Type B pancreatic cell (in vitro differentiated cells): ENCODE measurements at places on chromosomes 4 and X.

DNA sequence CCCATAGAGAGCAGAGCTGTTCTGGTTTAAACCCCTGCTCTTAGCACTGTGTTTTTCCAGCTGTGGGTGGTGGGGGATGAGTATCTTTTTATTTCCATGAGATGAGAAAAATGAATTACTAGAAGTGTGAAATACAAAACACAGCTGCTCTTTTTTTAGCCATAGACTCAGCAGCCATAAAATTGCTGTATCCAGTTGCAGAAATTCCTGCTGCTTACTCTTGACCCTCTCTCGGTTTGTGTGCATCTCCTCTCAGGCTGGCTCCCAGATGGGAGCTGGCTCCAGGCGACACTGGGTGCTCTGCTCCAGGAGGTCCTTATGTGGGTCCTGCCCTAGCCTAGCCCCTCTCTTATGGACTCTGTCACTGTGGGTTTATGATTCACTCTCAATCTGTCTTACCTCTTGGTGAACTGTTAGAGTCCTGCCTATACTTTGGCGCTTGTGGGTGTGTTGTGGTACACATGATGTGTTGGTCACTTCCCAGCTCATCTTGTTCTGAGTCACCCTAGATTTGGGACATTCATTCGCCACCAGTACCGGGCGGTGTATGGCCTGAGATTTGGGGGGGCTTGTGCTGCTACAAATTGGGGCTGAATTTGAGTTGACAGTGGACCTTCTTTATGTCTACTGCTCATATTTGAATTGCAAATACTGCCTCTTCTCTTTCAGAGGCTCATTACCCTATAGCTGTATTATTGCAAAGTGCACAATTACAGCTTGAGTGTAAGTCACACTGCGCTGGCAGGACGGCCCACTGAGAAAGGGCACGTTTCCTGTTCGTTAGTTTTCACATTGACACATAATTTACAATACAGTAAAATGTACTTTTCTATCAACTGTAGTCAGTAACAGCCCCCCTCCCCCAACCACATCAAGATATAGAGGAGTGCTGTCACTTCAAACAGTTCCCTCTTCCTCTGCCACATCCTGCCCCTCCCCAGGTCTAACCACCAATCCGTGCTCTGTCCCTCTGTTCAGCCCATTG lies 46.9 kb upstream of the MSANTD1 start:
- H3K27me3 ChIP-seq: no peaks in the 10 kb centered on the region
- peak overlapping the region; percentile 48 for H3K27ac ChIP-seq
- H3K4me1 ChIP-seq: peaks cover 3% of the 10 kb centered on the region
- no peak for DNase-seq
- peaks cover 8% of the 10 kb centered on the region for H3K36me3 ChIP-seq
- H3K4me3 ChIP-seq: no peak overlapping the region

DNA sequence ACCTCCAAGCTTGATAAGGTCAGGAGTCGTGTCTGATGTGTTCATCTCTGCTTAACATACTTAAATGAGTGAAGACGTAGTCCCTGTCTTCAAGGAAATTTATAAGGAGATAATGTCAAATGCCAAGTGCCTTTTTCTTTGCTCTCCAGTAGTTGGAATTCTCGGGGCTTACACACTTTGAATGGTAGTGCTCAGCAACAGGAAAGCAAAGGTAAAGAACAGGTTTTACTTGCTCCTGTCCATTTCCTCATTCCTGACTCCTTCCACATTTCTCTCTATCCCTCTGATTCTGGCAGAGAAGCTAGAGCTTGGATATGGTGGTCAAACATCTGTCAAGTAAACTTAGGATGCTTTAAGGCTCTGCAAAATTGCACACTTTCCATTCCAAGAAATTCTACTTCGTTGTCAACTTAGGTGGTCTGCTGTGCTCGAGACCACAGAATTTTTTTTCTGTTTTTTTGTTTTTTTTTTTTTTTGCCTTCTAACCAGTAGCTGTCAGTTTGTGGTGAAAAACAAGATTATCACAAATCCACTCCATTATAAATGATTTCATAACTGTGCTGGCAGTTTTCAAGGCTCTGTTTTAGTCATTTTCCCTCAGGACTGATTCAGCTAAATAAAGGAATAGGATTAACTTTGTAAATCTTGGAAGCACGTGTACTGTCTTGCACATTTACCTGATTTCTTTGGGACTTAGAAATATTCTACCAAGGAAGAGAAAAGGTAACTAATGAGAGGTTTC lies 180.8 kb upstream of the ANXA3 start:
- H3K27me3 ChIP-seq: no peaks in the 10 kb centered on the region
- H3K4me1 ChIP-seq: peaks cover 39% of the 10 kb centered on the region
- peak overlapping the region; percentile 37 for H3K4me3 ChIP-seq

DNA sequence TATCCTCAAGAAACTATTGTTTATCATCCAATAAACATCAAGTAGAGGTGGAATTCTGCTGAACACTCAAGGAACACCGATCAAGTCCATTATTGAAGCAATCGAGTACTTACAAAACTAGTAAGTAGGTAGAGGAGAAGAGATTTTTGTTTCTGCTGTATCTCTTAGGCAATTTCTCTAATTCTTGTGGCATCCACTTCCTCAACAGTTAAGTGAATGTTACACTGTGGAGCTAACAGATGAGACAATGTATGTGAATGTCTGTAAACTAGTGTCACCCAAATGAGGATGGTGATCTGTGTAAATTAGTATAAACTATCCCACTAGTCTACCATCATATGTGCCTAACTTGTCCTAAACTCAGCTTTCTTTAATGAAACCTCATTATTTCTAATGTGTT lies 261.6 kb downstream of the ARHGAP24 start:
- no peaks in the 10 kb centered on the region for H3K27me3 ChIP-seq
- H3K4me1 ChIP-seq: peaks cover 4% of the 10 kb centered on the region
- H3K27ac ChIP-seq: no peak overlapping the region
- H3K36me3 ChIP-seq: no peaks in the 10 kb centered on the region
- H3K4me3 ChIP-seq: no peak overlapping the region

GRCh38 chr4:120857312-120857711 lies 65.2 kb downstream of the PRDM5 start:
- no peak for DNase-seq
- no peak overlapping the region for H3K27ac ChIP-seq
- peaks cover 8% of the 10 kb centered on the region for H3K4me1 ChIP-seq
- no peak overlapping the region for H3K4me3 ChIP-seq
- H3K27me3 ChIP-seq: no peaks in the 10 kb centered on the region

DNA sequence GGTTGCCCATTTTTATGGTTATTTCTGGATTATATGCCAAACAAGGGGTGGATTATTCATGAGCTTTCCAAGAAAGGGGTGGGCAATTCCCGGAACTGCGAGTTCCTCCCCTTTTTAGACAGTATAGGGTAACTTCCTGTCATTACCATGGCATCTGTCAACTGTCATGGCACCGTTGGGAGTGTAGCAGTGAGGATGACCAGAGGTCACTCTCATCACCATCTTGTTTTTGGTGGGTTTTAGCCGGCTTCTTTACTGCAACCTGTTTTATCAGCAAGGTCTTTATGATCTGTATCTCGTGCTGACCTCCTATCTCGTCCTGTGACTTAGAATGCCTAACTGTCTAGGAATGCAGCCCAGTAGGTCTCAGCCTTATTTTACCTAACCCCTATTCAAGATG lies 57.6 kb downstream of the SH3KBP1 start:
- DNase-seq: no peak
- H3K4me3 ChIP-seq: no peak overlapping the region
- H3K27me3 ChIP-seq: no peaks in the 10 kb centered on the region
- no peaks in the 10 kb centered on the region for H3K36me3 ChIP-seq
- H3K4me1 ChIP-seq: no peaks in the 10 kb centered on the region

DNA sequence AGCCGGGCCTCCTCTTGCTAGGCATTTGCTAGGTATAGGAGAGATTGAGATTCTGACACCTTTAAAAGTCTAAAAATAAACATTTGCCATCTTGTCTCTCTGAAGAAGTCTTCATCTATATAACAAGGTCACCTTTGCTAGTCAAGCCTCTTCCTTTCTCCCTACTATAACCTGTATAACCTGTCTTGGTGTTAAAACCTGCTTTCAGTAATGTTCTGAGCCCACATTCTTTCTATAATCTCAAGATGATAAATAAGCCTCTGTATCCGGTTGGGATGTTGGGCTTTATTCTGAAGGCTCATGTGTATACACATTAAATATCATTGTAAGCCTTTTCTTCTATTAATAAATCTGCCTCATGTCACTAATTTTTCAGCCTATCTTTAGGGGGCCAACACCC lies 10.2 kb downstream of the ASIC5 start:
- H3K4me3 ChIP-seq: peak overlapping the region; percentile 19
- peaks cover 12% of the 10 kb centered on the region for H3K4me1 ChIP-seq
- DNase-seq: no peak
- H3K36me3 ChIP-seq: no peaks in the 10 kb centered on the region

GRCh38 chr4:34293459-34293858 lies 1950.9 kb downstream of the ARAP2 start:
- H3K4me1 ChIP-seq: no peaks in the 10 kb centered on the region
- no peak overlapping the region for H3K27ac ChIP-seq
- H3K27me3 ChIP-seq: no peaks in the 10 kb centered on the region
- no peak for DNase-seq
- H3K36me3 ChIP-seq: no peaks in the 10 kb centered on the region

DNA sequence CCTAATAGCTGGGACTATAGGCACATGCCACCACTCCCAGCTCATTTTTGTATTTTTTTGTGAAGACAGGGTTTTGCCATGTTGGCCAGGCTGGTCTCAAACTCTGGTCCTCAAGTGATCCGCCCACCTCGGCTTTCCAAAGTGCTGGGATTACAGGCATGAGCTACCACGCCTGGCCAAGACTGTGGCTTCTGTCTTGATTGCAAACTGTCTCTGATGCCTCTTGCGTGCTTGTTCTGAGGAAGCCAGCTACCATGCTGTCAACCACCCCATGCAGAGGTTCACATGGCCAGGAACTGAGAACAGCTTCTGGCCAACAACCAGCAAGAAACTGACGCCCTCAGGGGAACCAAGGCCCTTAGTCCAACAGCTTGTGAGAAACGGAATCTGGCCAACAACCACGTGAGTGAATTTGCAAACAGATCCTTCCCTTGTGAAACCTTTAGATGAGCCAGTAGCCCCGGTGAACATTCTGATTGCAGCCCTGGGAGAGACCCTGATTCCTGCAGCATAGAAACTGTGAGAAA lies 71.2 kb downstream of the SUPT20HL2 start:
- H3K4me3 ChIP-seq: no peak overlapping the region
- H3K36me3 ChIP-seq: no peaks in the 10 kb centered on the region
- peaks cover 7% of the 10 kb centered on the region for H3K27me3 ChIP-seq
- no peak for DNase-seq

GRCh38 chr4:141912831-141913230 lies 276.4 kb downstream of the IL15 start:
- H3K36me3 ChIP-seq: no peaks in the 10 kb centered on the region
- no peak overlapping the region for H3K27ac ChIP-seq
- DNase-seq: no peak
- no peaks in the 10 kb centered on the region for H3K4me1 ChIP-seq
- H3K27me3 ChIP-seq: no peaks in the 10 kb centered on the region

DNA sequence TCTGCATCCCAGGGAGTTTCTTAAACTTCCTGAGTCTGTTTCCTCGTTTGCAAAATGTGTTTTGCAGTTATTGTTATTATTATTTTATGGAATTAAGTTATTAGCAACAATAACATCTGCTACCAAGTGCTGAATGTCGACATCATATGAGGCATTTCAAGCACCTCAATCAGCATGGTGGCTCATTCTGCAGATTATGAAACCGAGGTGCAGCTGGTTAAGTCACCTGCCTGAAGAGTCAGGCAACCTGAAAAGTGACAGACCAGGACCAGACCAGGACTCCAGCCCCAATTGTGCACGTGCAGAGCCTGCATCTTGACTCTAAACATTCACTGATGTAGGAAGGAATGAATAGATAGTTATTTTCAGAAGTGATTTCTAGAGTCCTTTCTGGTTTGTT lies 99.8 kb downstream of the AFAP1 start:
- H3K4me1 ChIP-seq: peaks cover 21% of the 10 kb centered on the region
- no peak for DNase-seq
- no peaks in the 10 kb centered on the region for H3K27me3 ChIP-seq
- no peak overlapping the region for H3K4me3 ChIP-seq

- no peaks in the 10 kb centered on the region for H3K27me3 ChIP-seq
- H3K27ac ChIP-seq: peak overlapping the region; percentile 82
- H3K4me3 ChIP-seq: no peak overlapping the region
- peaks cover 16% of the 10 kb centered on the region for H3K4me1 ChIP-seq
- H3K36me3 ChIP-seq: peaks cover 50% of the 10 kb centered on the region
- no peak for DNase-seq
Observed at GRCh38 chr4:2923141-2923551, 40.1 kb downstream of the NOP14 start.

GRCh38 chr4:7854697-7855370 lies 84.8 kb downstream of the AFAP1 start:
- no peak for DNase-seq
- no peaks in the 10 kb centered on the region for H3K27me3 ChIP-seq
- peaks cover 27% of the 10 kb centered on the region for H3K4me1 ChIP-seq
- H3K27ac ChIP-seq: no peak overlapping the region
- no peak overlapping the region for H3K4me3 ChIP-seq

DNA sequence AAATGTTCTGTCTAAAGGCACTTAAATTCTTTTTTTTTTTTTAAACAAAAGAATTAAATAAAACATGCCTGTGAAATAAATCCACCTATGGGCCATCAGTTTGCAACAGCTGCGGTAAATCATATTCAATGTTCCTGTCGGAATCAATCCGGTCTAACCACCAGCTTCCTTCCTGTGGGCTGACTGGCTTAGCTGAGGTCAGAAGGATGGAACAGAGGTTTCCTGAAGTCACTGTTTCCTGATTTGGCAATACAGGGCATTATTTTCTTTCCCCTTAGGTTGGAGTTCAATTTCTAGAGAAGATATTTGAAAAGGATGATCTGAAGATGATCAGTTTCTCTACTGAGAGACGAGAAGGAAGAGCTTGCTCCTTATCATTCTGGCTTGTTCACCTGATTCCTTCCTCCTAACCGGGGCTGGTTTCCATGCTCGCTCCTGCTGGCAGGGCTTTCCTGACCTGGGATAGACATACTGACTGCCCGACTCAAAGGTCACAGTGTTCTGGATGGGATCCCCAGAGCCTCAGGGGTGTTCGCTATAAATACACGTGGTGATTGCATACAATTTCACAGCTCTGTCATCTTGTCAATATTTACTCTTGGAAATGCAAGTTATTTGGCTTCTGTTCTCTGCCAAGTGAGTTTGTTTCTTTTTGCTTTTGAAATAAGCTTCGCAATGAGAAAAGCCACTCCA lies 21.7 kb downstream of the PDLIM3 start:
- DNase-seq: no peak
- H3K36me3 ChIP-seq: no peaks in the 10 kb centered on the region
- no peaks in the 10 kb centered on the region for H3K27me3 ChIP-seq
- H3K27ac ChIP-seq: no peak overlapping the region

GRCh38 chr4:961351-962230 lies 11.8 kb downstream of the DGKQ start:
- DNase-seq: no peak
- H3K4me3 ChIP-seq: no peak overlapping the region
- H3K27me3 ChIP-seq: no peaks in the 10 kb centered on the region
- no peaks in the 10 kb centered on the region for H3K4me1 ChIP-seq

DNA sequence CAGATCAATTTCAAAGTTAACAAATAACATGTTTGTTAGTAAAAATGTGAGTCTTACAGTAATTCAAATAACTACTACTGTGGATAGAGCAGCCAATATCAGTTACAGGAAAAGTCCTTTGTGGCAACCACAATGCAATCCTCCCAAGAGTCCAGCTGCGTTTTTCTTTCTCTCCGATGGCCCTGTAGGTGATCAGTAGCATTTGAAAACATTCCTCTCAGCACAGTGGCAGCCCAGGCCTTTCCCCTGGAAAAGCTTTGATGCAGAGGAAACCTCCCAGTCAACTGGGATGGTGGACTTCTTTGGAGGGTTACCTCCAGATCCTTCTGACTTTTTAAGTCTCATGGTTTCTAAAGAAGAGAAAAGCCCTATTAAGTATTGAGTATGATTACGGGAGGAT lies 18.0 kb upstream of the PDZD4 start:
- no peak overlapping the region for H3K27ac ChIP-seq
- peaks cover 38% of the 10 kb centered on the region for H3K27me3 ChIP-seq
- H3K36me3 ChIP-seq: no peaks in the 10 kb centered on the region
- H3K4me3 ChIP-seq: no peak overlapping the region
- no peaks in the 10 kb centered on the region for H3K4me1 ChIP-seq
